ENCODE measurements at places on chromosomes 13 and 19. TPM values are rescaled to one million over a fixed set of nuclear protein-coding genes. Genes with fewer than 3 reads are reported as not detected.

The IFNL3 gene
- total RNA-seq, result not detected

The RNF6 gene
- total RNA-seq, result 14.7 TPM

The GPR12 gene
- not detected for total RNA-seq

The MBD3L2 gene
- total RNA-seq, result not detected

The IL12RB1 gene
- total RNA-seq, result 8.8 TPM

The MYBPC2 gene
- total RNA-seq, result not detected

The CGB5 gene
- not detected for total RNA-seq

The POMP gene
- total RNA-seq, result 59.8 TPM

The PCDH8 gene
- total RNA-seq, result not detected

The PHF11 gene
- total RNA-seq, result 42.9 TPM

The CCDC122 gene
- total RNA-seq, result 52.4 TPM

The ZNF208 gene
- 1.3 TPM for total RNA-seq

The ZNF497 gene
- 6.3 TPM for total RNA-seq

The OR7C1 gene
- total RNA-seq, result not detected

The NLRP11 gene
- total RNA-seq, result not detected

The PEAK3 gene
- 2.4 TPM for total RNA-seq

The ZNF878 gene
- 0.17 TPM for total RNA-seq

The SEMA6B gene
- 5.1 TPM for total RNA-seq

The PGLYRP1 gene
- total RNA-seq, result 4.3 TPM

The ANGPTL8 gene
- not detected for total RNA-seq

The PCP2 gene
- 2.3 TPM for total RNA-seq

The CLEC11A gene
- total RNA-seq, result 3.9 TPM

The ATXN8OS gene
- total RNA-seq, result not detected

The CYP2A6 gene
- not detected for total RNA-seq

The LILRB1 gene
- 47.1 TPM for total RNA-seq

The SIGLEC5 gene
- 9.4 TPM for total RNA-seq

The PDX1 gene
- not detected for total RNA-seq

The KIR2DL1 gene
- total RNA-seq, result 0.23 TPM

The KIR3DL2 gene
- total RNA-seq, result 0.37 TPM

The TSSK6 gene
- total RNA-seq, result 2.7 TPM

The OR7D2 gene
- total RNA-seq, result not detected

The N4BP2L2 gene
- total RNA-seq, result 383 TPM

The PDS5B gene
- 36.3 TPM for total RNA-seq

The SGCG gene
- total RNA-seq, result 1.7 TPM

The RAB3A gene
- total RNA-seq, result 3.6 TPM

The TMEM221 gene
- total RNA-seq, result not detected

The FCAR gene
- total RNA-seq, result 4.8 TPM

The FOSB gene
- total RNA-seq, result 107 TPM

The STOML3 gene
- 1.9 TPM for total RNA-seq

The OVOL3 gene
- total RNA-seq, result not detected

The KLK3 gene
- not detected for total RNA-seq

The CEBPA gene
- total RNA-seq, result 131 TPM

The ZNF583 gene
- total RNA-seq, result 3.7 TPM

The MPHOSPH8 gene
- 33.6 TPM for total RNA-seq

The NDFIP2 gene
- total RNA-seq, result 11.4 TPM

The CLIP3 gene
- 13.0 TPM for total RNA-seq

The ZNF154 gene
- 2.4 TPM for total RNA-seq

The APOC4 gene
- not detected for total RNA-seq

The CYP4F12 gene
- 1.6 TPM for total RNA-seq

The CEACAM4 gene
- 8.6 TPM for total RNA-seq
